ENCODE measurements at places on chromosomes 4 and X. TPM values are rescaled to one million over a fixed set of nuclear protein-coding genes. Genes with fewer than 3 reads are reported as not detected.

DNA sequence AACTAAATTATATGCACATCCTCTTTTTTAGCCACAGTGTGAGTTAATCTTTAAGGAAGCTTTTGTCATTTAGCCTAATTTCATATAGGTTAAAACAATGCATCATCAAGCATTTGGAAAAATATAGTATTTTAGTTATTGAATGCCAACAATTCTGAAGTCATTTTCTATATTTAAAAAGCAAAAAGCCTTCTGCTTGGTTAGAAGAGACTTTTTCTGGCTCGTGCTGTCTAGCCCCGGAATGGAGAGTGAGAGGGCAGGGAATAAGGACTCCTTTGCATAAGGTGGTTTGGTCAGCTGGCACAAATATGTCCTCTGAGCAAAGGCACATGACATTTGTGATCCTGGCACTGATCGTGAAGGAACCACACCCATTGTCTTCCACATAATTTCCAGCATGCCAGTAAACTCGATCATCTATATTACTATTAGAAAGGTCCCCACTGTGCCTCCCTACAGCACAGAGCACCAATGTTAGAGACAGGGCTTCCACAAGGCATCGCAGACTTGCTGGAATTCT, 393.7 kb upstream of the INTU start:
- H3K4me3 ChIP-seq = no peak overlapping the region
- H3K27ac ChIP-seq = no peak overlapping the region
- H3K36me3 ChIP-seq = no peaks in the 10 kb centered on the region
- no peaks in the 10 kb centered on the region for H3K27me3 ChIP-seq

DNA sequence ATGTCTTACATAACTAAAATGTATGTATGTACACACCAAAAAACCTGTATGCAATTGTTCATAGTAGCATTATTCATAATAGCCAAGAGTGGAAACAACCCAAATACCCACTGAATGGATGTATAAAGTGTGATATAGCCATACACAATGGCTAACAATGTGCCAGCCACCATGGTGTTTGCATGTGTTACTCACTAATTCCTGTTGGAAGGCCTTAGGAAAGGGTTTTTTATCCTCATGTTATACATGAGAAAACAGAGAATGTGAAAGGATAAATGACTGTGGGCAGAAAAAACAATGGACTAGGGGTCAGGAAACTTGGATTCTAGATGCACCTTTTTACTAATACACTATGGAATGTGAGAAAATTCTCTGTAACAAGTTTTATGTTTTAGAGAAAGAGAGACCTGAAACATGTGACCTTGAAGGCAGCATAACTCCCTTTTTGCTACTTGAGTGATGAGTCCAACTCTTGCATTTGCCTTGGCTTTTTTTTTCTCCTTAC, 55.7 kb downstream of the TIGD2 start:
- H3K4me1 ChIP-seq = peaks cover 5% of the 10 kb centered on the region

DNA sequence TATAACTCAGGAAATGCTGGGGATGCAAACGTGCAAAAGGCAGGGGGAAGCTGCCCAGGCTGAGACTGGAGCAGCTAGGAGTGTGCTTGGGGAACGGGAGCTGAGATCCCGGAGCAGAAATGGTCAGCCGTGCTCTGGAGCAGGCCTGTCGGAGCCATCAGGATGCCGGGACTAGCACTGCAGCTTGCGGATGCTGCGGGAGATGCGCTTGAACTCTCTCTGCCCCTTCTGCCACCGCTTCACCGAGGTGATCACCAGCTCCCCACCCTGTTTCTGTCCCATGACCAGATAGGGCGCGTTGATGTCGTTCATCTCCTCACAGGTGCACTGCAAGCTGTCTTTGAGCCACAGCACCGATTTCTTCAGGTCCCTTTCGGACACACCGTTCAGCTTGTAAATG, 7.6 kb downstream of the SFRP2 start:
- no peak overlapping the region for H3K4me3 ChIP-seq
- DNase-seq = no peak
- H3K4me1 ChIP-seq = no peaks in the 10 kb centered on the region
- no peak overlapping the region for H3K27ac ChIP-seq

- no peaks in the 10 kb centered on the region for H3K27me3 ChIP-seq
- no peak overlapping the region for H3K4me3 ChIP-seq
- H3K27ac ChIP-seq = no peak overlapping the region
Measured at GRCh38 chrX:77505227-77505626, 58.0 kb downstream of the FGF16 start.

DNA sequence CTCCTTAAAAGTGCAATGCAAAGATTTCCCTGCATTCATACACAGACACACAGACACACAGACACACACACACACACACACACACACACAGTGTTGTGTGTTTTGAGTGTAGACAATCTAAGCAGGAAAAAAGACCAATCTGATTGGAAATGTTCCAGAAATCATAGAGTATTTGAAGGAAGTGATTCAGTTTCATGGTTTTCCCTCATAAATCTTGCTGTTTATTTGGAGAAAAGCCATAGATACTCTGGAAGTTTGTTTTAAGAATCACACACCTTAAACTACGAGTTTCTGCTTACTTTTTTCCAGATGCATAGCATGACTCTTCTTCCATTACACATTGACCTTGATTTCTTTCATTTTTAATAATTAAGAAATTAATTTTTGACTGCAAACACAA, 298.5 kb upstream of the BMP3 start:
- no peaks in the 10 kb centered on the region for H3K4me1 ChIP-seq
- no peaks in the 10 kb centered on the region for H3K27me3 ChIP-seq
- DNase-seq = no peak
- H3K27ac ChIP-seq = no peak overlapping the region

GRCh38 chr4:48602222-48602621, 112.2 kb downstream of the ZAR1 start:
- peaks cover 24% of the 10 kb centered on the region for H3K4me1 ChIP-seq
- no peak overlapping the region for H3K27ac ChIP-seq
- peak; percentile 32 for DNase-seq
- H3K4me3 ChIP-seq = no peak overlapping the region
- peaks cover 25% of the 10 kb centered on the region for H3K36me3 ChIP-seq

DNA sequence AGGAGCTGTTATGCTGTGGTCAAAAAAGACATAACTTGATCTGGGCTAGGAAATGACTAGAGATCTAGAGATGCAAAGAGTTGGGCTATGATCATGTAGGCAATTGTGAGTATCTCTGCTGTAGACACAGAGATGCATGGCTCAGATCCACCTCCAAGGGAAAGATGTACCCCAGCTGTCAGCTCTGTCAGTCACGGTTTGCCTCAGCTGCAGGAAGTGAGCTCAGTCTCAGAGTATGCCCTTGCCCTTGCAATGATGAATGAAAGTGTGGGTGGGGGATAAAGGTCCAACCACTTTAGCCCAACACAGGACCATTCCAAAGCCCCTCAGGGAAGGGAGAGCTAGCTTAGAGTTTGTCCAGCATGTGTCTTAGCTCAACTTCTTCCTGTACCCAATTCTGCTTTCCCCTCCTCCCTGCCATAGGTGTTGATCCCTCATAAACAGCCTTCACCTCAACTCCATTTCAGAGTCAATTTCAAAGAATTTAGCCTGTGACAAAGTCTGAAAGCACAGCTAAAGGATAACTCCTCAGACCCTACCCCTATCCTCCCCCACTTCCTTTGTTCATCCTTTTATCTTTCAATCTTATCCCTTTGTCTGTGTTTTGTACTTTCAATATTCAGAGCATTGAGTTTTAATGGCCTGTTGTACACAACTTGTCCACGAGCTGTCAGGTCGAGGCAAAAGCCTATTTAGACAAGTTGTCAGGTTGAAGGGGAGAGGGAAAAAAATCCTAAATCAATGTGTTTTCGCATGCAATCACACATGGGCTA, 90.6 kb downstream of the MID1IP1 start:
- DNase-seq = no peak
- H3K4me1 ChIP-seq = no peaks in the 10 kb centered on the region
- H3K27me3 ChIP-seq = no peaks in the 10 kb centered on the region
- H3K27ac ChIP-seq = no peak overlapping the region

DNA sequence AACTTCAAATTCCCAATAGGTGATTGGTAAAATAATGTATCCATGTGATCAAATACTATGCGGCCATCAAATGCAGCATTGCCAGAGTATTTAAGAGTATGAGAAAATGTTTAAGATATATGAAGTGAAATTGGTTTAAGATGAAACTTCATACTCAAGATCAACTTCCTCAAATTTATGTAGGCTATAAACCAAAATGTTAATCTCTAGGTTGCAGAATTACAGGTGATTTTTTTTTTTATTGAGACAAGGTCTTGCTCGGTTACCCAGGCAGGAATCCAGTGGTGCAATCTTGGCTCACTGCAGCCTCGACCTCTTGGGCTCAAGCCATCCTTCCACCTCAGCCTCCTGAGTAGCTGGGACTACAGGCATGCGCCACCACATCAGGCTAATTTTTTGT, 25.3 kb downstream of the ACSL4 start:
- no peak overlapping the region for H3K27ac ChIP-seq
- H3K27me3 ChIP-seq = peaks cover 2% of the 10 kb centered on the region
- no peaks in the 10 kb centered on the region for H3K36me3 ChIP-seq
- no peaks in the 10 kb centered on the region for H3K4me1 ChIP-seq
- no peak for DNase-seq
- H3K4me3 ChIP-seq = no peak overlapping the region

DNA sequence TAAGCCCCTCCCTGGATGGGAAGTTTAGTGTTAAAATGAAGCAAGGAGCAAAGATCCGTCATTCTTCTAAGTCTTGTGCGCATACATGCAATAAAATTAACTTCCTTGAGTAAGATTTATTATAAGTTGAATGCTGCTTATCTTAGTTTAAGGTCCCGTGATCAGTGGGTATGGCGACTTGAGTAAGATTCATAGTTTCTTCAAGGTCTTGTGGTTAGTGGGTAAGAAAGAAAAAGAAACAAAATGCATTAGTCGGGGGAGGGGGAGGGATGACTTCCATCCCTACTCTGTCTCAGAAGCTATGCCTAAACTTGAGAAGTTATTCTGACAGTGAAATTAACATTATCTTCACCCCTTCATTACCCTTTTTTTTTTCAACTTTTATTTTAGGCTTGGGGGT, 127.3 kb upstream of the MAGEB16 start:
- no peaks in the 10 kb centered on the region for H3K36me3 ChIP-seq
- peaks cover 3% of the 10 kb centered on the region for H3K27me3 ChIP-seq
- H3K27ac ChIP-seq = no peak overlapping the region

DNA sequence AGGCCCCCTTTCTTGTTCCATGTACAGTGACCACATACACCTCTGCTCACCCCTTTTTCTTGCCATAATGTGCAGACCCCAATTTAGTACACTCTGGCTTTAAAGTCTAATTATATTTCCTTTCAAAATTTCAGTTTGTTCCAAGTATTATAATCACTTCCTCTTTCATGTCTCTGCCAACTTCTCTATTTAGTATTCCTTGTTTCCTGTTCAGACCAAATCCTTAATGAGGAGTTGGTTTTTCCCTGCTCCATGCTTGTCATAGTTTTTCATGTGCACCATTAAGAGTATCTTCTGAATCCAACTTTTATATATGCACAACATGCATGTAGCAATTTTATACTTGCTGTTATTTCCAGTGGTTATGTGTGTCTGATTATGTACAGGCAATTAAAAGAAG, 32.3 kb downstream of the USP53 start:
- no peaks in the 10 kb centered on the region for H3K27me3 ChIP-seq
- H3K4me1 ChIP-seq = peaks cover 27% of the 10 kb centered on the region
- peak; percentile 8 for DNase-seq
- H3K4me3 ChIP-seq = no peak overlapping the region
- H3K27ac ChIP-seq = no peak overlapping the region

DNA sequence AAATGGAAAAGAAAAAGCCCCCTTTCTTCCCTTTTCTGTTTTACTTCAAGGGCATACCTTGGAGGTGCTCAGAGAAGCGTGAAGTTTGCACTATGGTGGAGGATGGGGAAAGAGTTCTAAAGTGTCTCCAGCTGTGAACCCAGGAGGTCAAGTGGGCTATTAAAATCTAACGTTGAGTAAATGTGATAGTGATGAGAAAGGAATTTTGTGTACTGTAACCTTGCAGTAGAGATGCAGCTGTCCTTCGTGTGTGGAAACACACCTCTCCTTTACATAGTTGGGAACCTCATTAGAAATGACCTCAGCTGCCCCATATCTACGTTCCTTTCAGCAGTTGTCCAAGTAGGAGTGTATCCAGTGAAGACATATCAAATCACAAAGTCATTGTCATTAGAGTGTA, 26.5 kb downstream of the ADH5 start:
- no peak overlapping the region for H3K27ac ChIP-seq
- no peaks in the 10 kb centered on the region for H3K4me1 ChIP-seq
- no peak overlapping the region for H3K4me3 ChIP-seq
- H3K27me3 ChIP-seq = no peaks in the 10 kb centered on the region
- DNase-seq = no peak

GRCh38 chrX:150712619-150713018, 19.4 kb downstream of the MTMR1 start:
- peaks cover 5% of the 10 kb centered on the region for H3K4me1 ChIP-seq
- no peak for DNase-seq
- H3K27me3 ChIP-seq = no peaks in the 10 kb centered on the region
- H3K27ac ChIP-seq = no peak overlapping the region
- no peaks in the 10 kb centered on the region for H3K36me3 ChIP-seq

DNA sequence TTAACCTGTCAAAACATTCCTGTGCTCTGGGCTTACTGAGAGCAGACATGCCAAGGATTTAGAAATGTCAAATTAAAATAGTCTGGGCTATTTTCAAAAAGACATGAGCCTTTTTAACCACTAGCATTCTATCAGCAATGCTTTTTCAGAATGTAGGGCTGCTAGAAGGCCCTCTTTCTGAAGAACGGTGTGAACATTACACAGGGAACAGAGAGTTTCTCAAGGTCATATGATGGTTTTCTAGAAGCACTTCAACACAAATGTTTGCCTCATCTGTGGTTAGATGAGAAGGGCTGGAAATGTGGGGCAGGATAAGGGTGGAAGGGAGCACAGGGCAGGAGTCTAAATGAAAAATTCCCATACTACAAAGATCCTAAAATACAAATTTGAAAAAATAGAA, 39.3 kb downstream of the GRIA3 start:
- no peaks in the 10 kb centered on the region for H3K27me3 ChIP-seq
- H3K4me1 ChIP-seq = no peaks in the 10 kb centered on the region
- H3K27ac ChIP-seq = no peak overlapping the region
- no peak overlapping the region for H3K4me3 ChIP-seq
- DNase-seq = no peak
- no peaks in the 10 kb centered on the region for H3K36me3 ChIP-seq

GRCh38 chr4:147289181-147289580, 191.7 kb upstream of the EDNRA start:
- H3K36me3 ChIP-seq = no peaks in the 10 kb centered on the region
- H3K4me3 ChIP-seq = no peak overlapping the region
- H3K4me1 ChIP-seq = no peaks in the 10 kb centered on the region
- H3K27me3 ChIP-seq = no peaks in the 10 kb centered on the region

GRCh38 chrX:148929686-148930085, 429.3 kb downstream of the AFF2 start:
- H3K4me3 ChIP-seq = no peak overlapping the region
- no peaks in the 10 kb centered on the region for H3K36me3 ChIP-seq
- no peaks in the 10 kb centered on the region for H3K27me3 ChIP-seq
- no peak for DNase-seq
- H3K27ac ChIP-seq = no peak overlapping the region
- no peaks in the 10 kb centered on the region for H3K4me1 ChIP-seq

Gene CENPVL1
- not detected for total RNA-seq

Gene NDNF
- 8.1 TPM for total RNA-seq

Gene KIF4A
- not detected for total RNA-seq

Gene GASK1B
- 22.2 TPM for total RNA-seq

Gene KCTD8
- total RNA-seq = not detected

Gene GPR78
- not detected for total RNA-seq

Gene PAGE4
- total RNA-seq = not detected

Gene TMPRSS11B
- total RNA-seq = 1.5 TPM

Gene NAA11
- not detected for total RNA-seq

Gene UGT2B15
- total RNA-seq = 16.1 TPM

Gene WDR1
- 167 TPM for total RNA-seq
